Neural progenitor cell (in vitro differentiated cells): ENCODE measurements at places on chromosomes 5 and 9. TPM values are rescaled to one million over a fixed set of nuclear protein-coding genes. Genes with fewer than 3 reads are reported as not detected.

Gene CAVIN4
- total RNA-seq: 6.1 and 8.8 TPM in 2 replicates

Gene FXN
- total RNA-seq: 23.2 and 24.8 TPM in 2 replicates

Gene PCDHGB6
- 13.2 and 22.1 TPM in 2 replicates for total RNA-seq

Gene MTX3
- 43.1 and 64.0 TPM in 2 replicates for total RNA-seq

Gene FST
- 58.7 and 79.4 TPM in 2 replicates for total RNA-seq

Gene ALDOB
- not detected in 2 replicates for total RNA-seq

Gene PRRX2
- total RNA-seq: 1.5 and 5.2 TPM in 2 replicates

Gene GLRA1
- total RNA-seq: not detected in 2 replicates

Gene C5orf63
- 0.09 and 1.5 TPM in 2 replicates for total RNA-seq

Gene PHF24
- 0.71 and 1.8 TPM in 2 replicates for total RNA-seq

Gene SUSD3
- total RNA-seq: 1.8 TPM in 1 of 2 replicates, not detected in the other

Gene ADAMTS16
- 3.9 and 4.1 TPM in 2 replicates for total RNA-seq

Gene TEX53
- total RNA-seq: not detected in 2 replicates

Gene SV2C
- total RNA-seq: 0.06 and 0.15 TPM in 2 replicates

Gene NEUROG1
- not detected in 2 replicates for total RNA-seq

Gene LIFR
- 2.2 TPM in 2 replicates for total RNA-seq

Gene ABCA1
- total RNA-seq: 28.2 and 32.4 TPM in 2 replicates

Gene SPATA31E1
- total RNA-seq: not detected in 2 replicates

Gene FGF1
- not detected in 2 replicates for total RNA-seq

Gene FAM81B
- total RNA-seq: not detected in 2 replicates

Gene IFNK
- total RNA-seq: not detected in 2 replicates

Gene SPARC
- total RNA-seq: 122 and 158 TPM in 2 replicates

Gene TMEM174
- not detected in 2 replicates for total RNA-seq

Gene TMC1
- total RNA-seq: not detected in 2 replicates

Gene DDX4
- total RNA-seq: 0.09 TPM in 1 of 2 replicates, not detected in the other

Gene LHX3
- not detected in 2 replicates for total RNA-seq

Gene DND1
- total RNA-seq: 0.37 and 1.1 TPM in 2 replicates

Gene OMD
- not detected in 2 replicates for total RNA-seq

Gene DBH
- not detected in 2 replicates for total RNA-seq

Gene FCN1
- total RNA-seq: not detected in 2 replicates
